ENCODE measurements at places on chromosomes 13 and 19.
A peak's percentile ranks its signal among the peaks of the same experiment; 100 is the strongest.

GRCh38 chr13:80214521-80214991 lies 126.4 kb downstream of the SPRY2 start:
- DNase-seq = peak; percentile 81

DNA sequence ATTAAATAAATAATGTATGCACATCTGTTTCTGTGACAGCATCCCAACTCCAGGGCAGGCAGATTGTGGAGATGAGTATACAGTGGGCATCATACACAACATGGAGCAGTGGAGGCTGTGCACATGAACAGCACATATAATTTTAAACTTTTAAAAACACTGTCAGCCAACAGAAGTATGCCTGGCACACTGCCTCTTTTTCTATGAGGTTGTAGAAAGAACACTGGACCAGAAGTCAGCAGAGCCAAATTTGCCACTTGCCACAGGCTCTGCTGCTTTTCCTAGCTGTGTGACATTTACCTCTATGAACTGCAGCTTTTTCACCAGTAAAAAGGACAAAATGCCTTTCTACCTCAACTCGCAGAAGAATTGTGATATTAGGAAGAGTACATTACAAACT lies 118.7 kb downstream of the FRY start:
- no peak for DNase-seq

- peak; percentile 78 for DNase-seq
Observed at GRCh38 chr13:75368167-75368566, 113.8 kb downstream of the TBC1D4 start.

DNA sequence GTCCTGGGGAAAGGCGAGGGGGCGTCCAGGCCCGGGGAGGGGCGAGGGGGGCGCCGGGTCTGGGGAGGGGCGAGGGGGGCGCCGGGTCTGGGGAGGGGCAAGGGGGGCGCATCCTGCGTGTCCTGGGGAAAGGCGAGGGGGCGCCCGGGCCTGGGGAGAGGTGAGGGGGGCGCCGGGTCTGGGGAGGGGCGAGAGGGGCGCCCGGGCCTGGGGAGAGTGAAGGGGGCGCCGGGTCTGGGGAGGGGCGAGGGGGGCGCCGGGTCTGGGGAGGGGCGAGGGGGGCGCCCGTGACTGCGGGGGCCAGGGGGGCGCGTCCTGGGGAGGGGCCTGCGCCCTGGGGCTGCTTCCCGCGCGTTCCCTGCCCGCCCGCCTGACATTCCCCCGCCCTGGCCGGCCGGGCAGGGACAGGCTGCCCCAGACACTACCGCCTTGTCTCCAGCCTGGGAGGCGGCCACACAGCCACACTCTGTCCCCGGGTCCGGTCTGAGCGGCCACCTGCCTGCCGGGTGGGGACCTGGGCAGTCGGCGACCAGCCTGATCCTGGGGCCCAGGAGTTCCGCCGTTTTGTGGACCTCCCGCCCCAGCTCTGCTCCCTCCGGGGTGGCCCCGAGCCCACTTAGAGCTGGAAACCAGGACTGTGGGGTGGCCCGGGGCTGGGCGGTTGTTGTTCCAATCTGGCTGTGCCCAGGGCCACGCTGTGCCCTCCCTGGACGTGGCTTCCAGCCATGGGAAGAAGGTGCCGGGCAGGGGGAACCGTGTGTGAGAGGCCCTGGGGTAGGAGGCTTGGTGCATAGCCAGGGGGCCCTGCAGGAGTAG lies 11.8 kb downstream of the PALM start:
- DNase-seq = peak; percentile 37

GRCh38 chr19:34495416-34495815 lies 13.9 kb downstream of the WTIP start:
- DNase-seq = no peak

DNA sequence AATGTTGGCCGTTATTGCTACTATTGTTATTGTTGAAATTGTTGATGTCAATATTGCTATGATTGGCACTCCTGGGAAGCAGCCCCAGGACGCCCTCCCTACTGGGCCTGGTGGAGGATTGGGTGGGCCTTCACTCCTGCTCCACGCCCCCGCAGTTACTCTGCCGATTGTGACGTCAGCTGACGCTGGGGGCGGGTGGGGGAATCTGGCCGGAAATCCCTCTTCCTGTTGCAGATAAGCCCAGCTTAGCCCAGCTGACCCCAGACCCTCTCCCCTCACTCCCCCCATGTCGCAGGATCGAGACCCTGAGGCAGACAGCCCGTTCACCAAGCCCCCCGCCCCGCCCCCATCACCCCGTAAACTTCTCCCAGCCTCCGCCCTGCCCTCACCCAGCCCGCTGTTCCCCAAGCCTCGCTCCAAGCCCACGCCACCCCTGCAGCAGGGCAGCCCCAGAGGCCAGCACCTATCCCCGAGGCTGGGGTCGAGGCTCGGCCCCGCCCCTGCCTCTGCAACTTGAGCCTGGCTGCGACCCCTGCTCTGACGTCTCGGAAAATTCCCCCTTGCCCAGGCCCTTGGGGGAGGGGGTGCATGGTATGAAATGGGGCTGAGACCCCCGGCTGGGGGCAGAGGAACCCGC lies at the start of gene ETV2:
TSS of gene ETV2 (plus strand) at position 231 of the 637 bp plus-strand sequence. CDS start 716 bp downstream, outside the sequence.
- DNase-seq = peak; percentile 34

- no peak for DNase-seq
Observed at GRCh38 chr13:97986835-97987234, 33.4 kb downstream of the IPO5 start.

GRCh38 chr19:14770944-14771839 lies 7.2 kb downstream of the ADGRE2 start:
- peak; percentile 10 for DNase-seq

- DNase-seq = no peak
Observed at GRCh38 chr19:29708554-29709439, 6.3 kb downstream of the C19orf12 start.

DNA sequence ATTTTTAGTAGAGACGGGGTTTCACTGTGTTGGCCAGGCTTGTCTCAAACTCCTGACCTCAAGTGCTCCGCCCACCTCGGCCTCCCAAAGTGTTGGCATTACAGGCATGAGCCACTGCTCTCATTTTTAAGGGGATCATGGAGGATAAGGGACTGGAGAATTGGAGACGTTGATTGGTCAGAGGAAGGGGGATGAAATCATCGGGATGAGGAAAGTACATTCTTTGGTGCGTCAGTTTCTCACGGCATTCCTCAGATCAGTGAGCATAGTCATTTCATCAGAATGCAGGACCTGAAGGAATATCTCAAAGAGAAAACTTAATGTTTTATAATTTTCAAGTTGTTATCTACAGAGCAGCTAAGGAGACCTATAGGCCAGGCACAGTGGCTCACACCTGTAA lies 14.0 kb downstream of the ZNF114 start:
- DNase-seq = no peak

- no peak for DNase-seq
Observed at GRCh38 chr13:42574011-42574410, at the start of gene TNFSF11. Gene TNFSF11 (plus strand): TSS chr13:42574152. CDS start chr13:42574304, 152 bp downstream.

- DNase-seq = no peak
Observed at GRCh38 chr13:42883142-42883541, 101.8 kb downstream of the FAM216B start.

GRCh38 chr13:94415500-94416237 lies 63.8 kb downstream of the DCT start:
- peak; percentile 5 for DNase-seq
